ENCODE measurements at places on chromosomes 1 and 21.
A peak's percentile ranks its signal among the peaks of the same experiment; 100 is the strongest.

DNA sequence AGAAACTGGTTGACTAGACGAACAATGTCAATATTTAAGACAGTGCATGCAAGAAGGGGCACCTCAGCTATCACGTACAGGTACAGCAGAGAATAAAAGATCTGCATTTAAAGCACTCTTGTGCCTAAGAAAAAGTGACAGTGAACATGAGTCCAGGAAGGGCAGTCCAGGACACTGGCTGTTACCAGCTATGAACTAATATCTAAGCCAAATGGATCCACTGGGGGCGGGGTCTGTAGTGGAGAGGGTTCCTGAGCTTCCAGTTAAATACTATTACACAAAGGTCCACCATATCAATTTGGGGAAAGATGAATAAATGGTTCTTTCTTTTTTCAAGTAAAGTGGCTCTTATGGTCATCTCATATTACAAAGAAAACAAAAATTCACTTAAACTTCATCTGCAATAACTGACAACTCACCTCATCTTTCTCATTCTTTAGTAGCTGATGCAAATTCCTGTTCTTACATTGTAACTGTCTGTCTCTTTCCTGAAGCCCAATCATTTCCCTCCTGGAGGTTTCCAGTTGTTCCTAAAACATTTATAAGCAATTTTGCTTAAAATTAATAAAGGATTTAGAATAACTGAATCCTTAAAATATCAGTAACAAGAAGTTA, 24.5 kb downstream of the SSX2IP start:
- peak; percentile 24 for DNase-seq

- DNase-seq = no peak
These were observed 448.2 kb downstream of the BRINP3 start for GRCh38 chr1:190029441-190029840.

- peak; percentile 21 for DNase-seq
These were observed 1.1 kb downstream of the ERO1B start for GRCh38 chr1:236280438-236281197.

DNA sequence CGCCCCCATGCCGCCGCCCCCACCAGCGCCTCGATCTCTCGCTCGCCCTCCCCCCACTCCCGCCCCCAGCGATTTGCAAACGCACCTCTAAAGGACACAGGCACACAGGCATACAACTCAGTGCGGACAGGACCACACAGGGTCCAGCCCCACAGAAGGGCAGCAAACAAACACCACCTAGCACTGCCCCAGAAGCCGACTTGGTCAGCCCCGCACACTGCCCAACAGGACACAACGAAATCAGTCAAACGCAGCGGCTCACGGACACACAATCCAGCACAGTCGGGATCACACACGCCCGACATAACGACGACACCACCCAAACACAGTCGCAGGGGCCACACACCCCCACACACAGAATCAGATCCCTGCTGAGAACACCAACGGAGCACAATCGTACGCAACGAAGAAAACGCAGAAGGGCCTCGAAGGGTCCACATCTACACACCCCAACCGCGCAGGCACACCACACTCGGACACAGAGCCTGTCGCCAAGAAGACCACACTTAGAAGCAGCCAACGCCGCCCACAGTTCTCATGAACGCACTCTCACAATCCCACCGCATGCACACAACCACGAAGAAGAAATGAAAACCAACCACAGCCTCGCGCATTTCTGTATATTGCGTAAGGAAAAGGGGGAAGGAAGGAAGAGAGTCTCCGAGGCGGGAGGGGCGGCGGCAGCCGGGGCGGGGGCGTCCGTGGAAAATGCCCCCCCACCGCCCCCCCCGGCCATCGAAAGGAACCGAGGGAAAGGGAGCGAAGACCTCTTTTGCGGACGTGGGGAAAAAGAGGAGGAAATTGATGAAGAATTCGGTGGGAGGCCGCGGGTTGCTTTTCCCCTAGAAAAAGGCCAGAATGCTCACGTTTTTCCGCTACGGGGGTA, 481 bp downstream of the TAL1 start:
- DNase-seq = peak; percentile 67

GRCh38 chr1:44985747-44986359, 542 bp downstream of the EIF2B3 start:
- DNase-seq = no peak

GRCh38 chr1:182533896-182534295, 55.2 kb downstream of the RNASEL start:
- no peak for DNase-seq

DNA sequence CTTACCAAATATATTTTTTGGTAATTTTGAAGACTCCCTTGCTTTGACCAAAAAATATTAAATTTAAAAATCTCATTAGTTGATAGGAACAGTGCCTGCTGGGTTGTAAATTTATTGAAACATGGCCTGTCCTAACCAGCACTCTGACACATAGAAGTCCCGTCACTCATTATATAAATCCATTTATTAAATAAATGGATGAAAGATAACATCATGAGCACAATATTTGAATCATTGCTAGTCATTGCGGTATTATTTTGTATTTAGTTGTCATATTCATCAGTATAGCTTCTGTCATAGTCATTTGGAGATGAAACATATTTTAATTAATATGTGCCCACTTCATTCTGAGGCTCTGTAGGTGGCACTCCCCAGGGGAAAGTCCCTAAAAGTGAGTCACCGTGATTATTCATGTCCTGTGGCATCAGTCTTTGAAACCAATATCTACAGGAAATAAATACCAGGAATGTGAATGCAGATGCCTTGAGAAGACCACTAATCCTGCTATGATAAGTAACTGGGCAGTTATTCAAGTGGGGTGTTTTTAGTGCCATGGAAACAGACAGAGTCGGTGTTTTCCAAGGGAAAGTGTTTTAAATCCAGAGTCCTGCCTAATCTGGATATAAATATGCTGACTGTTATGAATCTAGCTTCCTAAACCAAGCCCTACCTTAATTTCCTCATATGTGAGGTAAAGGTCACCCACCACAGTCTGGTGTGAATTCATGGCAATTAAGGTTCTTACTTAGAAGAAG, 302.0 kb downstream of the DUSP10 start:
- no peak for DNase-seq

DNA sequence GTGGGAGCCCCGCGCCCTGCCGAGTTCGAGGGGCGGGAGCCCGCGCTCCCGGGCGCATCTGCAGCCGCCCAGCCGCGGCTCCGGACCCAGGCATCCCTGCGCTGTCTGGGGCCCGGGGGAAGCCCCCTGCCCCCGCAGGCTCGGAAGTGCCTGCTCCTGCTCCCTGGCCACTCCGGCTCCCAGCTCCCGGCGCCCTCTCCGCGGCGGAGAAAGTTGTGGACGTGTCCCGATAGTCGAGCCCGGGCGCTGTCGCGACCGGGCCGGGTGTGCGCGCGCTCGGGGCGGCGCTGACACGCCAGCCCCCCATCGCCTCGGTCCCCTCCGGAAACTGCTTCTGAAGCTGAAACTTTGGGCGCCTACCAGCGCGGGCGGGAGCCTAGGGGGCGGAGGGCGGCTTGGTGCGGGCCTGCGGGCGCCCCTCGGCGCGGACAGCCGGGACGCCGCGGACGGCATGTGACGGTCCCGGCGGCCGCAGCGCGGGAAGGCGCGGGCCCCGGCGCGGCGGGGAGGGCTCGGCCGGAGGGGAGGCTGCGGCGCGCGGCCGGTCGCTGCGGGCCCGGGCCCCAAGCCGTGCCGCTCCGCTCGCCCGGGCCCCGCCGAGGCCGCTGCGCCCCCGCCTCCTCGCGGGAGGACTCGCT, 515 bp downstream of the MAN1C1 start:
- no peak for DNase-seq

DNA sequence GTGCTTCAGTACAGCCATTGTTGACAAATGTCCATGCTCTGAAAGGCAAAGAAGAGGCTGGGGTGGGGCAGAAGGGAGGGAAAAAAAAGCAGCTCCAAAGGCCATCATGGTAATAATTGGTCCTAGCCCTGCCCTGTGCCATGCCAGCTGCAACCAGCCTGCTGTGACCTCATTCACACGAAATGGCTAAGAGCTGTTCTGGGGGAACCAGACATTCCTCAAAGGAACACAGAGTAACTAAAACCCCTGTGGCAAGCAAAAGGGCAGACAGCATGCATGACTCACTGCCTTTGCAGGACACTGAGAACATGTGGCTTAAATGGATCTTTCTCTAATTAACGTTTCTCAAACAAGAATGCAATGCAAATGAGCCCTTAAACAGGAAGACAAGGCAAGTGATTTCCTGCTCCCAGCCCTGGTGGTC, 42.3 kb downstream of the STYXL2 start:
- DNase-seq = no peak

GRCh38 chr1:20936216-20936615, 149.1 kb upstream of the HP1BP3 start:
- no peak for DNase-seq

- DNase-seq = no peak
These were observed 2.0 kb upstream of the OR2T3 start for GRCh38 chr1:248471154-248471553.

GRCh38 chr1:16155537-16156410, at the start of gene EPHA2:
EPHA2 (minus strand) TSS chr1:16156069; CDS start chr1:16155932, 137 bp downstream.
- peak; percentile 10 for DNase-seq

GRCh38 chr1:248417854-248418253, 15.0 kb downstream of the OR2T1 start:
- no peak for DNase-seq

- no peak for DNase-seq
These were observed 29.4 kb upstream of the BMP8A start for GRCh38 chr1:39462074-39462473.

DNA sequence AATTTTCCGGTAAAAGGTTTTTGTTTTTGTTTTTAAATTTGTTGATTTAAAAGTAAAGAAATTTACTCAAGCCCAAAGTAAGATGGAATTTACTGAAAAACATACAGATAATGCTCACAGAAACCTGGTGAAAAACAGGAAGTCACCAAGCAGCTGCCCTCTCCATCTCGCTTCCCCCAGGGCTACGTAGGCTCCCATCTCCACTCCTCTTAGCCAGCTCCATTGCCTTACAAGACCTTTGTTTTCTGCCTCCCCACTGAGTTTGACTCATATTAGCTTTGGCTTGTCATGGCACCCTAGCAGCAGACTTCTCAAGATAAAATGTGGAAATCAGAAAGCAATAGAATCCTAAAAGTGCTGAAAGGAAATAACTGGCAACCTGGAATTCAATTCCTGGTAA, 57.9 kb downstream of the PHTF1 start:
- no peak for DNase-seq

- no peak for DNase-seq
These were observed 41.2 kb downstream of the ZBTB8OS start for GRCh38 chr1:32609180-32609579.

DNA sequence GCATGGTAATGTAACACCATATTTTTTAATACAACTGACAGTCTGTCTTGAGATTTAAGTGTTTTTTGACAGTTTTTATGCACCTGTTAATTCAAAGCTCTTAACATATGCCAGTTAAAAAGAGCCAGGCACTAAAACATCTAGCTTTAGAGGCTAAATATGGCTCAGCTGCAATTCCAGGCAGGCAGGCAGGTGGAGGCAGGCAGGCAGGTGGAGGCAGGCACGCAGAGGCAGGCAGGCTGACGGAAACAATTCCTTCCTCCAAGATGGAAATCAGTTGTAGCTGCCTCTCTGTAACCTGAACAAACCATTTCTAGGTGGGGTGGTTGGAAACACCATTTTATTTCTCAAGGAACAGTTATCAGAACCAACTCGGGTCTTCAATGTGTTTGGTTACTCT, 51.2 kb downstream of the GORAB start:
- DNase-seq = no peak

DNA sequence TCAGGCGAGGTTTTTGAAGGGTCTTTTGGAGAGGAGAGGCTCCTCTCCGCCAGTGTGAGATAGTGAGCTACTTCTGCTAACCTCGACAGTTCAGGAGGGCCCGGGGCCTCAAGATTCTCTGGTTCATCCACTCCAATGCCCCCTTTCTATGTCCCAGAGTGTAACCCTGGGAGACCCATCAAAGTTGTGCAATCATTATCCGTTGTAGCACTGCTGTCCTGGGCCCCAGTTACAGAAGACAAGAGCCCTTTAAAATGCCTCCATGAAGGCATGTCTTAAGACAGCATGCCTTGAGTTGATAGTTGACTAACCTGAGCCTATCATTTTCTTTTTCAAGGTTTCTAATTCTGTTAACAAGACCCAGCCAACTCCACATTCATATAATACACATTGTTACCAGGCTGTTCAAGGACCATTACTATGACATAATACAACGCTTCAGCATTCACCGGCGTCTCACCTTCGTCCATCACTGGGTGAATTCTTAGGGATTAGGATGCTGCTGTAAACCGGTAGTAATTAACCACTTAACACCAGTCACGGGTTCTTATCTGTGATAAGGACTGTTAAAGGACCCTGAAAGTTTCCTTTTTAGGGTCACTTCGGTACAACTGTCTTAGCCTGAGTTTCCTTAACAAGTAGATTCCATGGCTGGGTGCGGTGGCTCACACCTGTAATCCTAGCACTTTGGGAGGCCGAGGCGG, 37.4 kb upstream of the CDC42BPA start:
- DNase-seq = no peak

- DNase-seq = no peak
These were observed 14.4 kb downstream of the S100A16 start for GRCh38 chr1:153598309-153599172.

DNA sequence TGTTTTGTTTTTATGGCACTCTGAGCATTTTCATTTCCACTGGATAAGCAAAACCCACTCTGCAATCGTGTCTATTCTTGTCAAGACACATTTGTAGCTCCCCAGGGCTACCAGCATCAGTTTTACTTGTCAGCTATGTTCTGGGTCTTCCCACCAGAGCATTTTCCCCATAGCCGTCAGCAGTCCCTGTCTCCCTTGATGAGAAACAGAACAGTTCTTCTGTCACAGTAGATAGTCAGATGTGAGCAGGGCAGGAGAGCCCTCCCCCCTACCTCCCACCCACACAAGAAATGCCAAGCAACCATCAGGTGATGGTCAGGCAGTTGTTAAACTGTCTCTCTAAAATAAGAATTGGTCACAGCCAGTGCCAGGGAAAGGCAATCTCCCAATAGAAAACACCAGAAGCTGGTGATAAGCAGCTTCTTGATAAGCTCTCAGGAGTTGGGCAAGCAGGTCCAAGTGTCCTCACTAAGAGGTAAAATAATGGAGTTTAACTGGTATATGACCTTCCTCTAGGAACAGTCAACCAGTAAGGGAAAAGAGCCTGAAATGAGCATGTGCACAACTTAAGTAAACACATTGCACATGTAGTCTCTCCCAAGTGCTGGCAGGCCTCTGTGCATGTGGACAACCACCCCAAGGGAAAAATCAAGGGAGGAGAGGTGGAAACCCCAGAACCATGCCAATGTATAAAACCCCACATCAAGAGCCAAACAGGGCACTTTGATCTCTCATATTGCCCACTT, 208.2 kb downstream of the S1PR1 start:
- DNase-seq = no peak
